Mesenteric fat pad (tissue), 1 donor: ENCODE measurements at places on chromosomes 12 and 14.

DNA sequence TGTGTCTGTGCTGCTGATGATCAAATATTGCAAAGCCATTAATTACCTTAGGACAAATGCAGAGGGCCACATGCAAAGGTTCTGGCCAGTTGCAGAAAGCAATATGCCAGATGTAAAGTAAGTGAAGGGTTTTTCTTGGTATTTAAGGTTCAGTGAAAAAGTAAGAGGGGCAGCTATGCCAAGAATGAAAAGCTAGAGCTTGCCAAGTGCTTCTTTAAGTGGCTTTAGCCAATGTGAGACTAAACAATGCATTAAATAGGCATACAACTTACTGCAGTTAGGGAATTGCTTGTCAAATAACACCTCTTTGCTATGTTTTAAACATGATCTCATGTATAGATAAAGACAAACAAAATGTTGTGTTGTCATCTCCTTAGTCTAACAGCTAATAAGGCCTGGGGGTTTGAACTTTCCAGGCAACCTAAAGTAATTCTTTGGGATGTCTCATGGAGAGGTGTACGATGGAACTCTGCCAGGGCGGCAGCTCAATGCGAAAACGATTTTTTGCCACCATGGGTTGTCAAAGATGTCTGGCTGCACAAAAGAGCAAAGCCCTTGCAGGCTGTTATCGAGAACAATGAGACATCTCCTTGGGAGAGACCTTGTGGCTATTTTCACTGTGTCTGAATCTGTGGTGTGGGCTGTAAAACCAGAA, 12.0 kb downstream of the IGF1 start:
- no peak for DNase-seq

DNA sequence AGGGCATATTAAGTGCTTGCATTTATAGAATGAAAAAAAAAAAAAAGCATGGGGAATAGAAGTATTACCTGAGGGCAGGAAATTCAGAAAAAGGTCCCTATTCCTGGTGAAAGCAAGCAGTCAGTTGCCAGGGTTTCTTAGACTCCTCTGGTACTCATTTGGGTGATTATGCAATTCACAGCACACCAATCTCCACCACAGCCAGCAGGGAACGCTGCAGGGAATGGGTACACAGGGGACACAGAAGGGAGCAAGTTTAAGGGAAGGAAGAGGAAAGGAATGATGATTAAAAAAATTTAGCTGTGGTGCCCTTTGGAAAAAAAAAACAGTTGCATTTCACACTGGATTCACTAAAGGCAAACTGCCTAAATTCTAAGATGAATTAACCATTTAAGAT, 14.2 kb downstream of the BLTP3B start:
- DNase-seq: no peak

- no peak for DNase-seq
Measured at GRCh38 chr12:98868076-98868475, 223.0 kb downstream of the APAF1 start.

- DNase-seq: no peak
Measured at GRCh38 chr12:19981944-19982343, 386.4 kb upstream of the PDE3A start.

DNA sequence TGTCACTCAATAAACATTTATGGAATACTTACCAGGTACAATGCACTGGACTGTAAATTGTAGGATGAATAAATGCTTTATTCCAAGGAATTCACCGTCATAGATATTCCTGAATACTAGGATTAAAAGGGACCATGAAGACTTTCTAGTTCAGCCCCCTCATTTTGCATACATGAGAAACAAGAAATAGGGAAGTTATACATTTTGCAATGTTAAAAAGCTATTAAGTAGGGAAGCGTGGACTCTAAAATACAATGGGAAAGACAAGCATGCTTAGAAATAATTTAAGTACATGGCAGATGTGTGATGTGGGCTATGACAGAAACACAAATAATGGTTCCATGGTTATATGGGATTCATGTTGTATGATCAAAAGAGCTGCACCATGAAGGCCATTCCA, 89.4 kb upstream of the SYT10 start:
- no peak for DNase-seq

DNA sequence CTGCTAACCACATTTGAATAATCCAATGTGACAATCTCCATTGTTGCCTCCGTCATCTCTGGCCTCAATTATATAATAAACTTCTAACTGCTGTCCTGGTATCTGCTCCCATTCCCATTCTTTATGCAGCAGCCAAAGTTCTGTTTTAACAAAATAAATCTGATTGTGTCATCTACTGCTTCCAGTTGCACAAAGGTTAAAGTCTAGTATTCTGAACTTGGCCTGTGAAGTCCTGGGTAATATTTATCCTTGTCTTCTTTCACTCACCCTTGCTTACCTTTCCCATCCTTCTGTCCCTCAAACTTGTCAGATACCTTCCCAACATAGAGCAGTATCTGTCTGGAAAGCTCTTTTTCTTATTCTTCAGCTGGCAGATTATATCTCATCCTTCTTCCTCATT, 19.3 kb upstream of the STRAP start:
- DNase-seq: no peak

DNA sequence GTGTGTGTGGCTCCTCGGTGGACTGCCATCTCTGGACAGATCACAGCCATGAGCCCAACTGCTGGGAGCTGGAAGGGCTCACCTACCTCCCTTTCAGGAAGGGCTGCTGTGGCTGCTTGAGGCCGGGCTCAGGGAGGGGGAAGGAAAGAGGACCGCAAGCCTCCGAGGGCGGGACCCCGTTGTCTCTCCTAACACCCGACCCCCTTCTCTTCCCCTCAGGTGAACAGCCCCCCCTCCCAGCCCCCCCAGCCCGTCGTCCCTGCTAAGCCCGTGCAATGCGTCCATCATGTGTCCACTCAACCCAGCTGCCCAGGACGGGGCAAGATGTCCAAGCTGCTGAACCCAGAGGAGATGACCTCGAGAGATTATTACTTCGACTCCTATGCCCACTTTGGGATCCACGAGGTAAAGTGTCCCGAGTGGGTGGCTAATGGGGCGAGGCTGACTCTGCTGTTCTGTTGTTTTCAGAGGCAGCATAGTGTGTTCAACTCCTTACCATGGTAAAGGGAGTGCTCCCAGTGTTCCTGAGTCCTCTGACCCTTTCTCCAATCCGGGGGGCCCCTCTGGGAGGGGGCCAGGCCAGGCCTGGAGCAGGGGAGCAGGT, 49.5 kb downstream of the PRMT8 start:
- DNase-seq: peak; percentile 49

GRCh38 chr12:111692575-111693210, 6.8 kb downstream of the ACAD10 start:
- DNase-seq: no peak

- DNase-seq: no peak
Measured at GRCh38 chr12:71439613-71440344, at the start of gene LGR5. LGR5 (plus strand) TSS chr12:71439798; CDS start chr12:71440081, 283 bp downstream.

- DNase-seq: peak; percentile 82
Measured at GRCh38 chr14:73726025-73726961, 12.1 kb upstream of the PNMA1 start.

- no peak for DNase-seq
Measured at GRCh38 chr14:92718664-92719063, 29.8 kb downstream of the LGMN start.

GRCh38 chr12:64273527-64274403, 51.7 kb upstream of the KICS2 start:
- no peak for DNase-seq

GRCh38 chr12:113638460-113638775, 166.7 kb upstream of the LHX5 start:
- no peak for DNase-seq

DNA sequence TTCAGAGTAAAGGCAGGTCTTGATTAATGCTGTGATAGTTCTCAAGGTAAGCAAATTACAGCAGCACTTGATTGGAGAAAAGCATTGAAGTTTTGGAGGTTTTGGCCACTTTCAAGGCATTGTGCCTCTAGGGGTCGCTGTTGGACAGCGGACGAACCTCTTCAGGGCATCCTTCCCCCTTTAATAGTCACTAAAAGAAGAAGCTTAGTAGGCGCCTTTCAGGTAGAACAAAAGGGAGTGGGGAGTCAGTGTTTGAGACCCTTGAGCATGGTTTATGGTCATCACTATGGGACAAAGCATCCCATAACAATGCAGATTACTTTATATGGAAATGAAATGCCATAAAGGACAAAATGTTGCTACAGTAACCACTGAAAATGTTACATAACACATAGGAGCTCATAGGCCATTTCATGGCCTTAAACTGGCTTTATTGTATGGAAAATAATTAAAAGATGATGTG, 199.5 kb upstream of the DCN start:
- peak; percentile 88 for DNase-seq

GRCh38 chr12:88141425-88141773, 489 bp downstream of the CEP290 start:
- DNase-seq: no peak

- no peak for DNase-seq
Measured at GRCh38 chr12:107178776-107179175, 85.4 kb upstream of the CRY1 start.

DNA sequence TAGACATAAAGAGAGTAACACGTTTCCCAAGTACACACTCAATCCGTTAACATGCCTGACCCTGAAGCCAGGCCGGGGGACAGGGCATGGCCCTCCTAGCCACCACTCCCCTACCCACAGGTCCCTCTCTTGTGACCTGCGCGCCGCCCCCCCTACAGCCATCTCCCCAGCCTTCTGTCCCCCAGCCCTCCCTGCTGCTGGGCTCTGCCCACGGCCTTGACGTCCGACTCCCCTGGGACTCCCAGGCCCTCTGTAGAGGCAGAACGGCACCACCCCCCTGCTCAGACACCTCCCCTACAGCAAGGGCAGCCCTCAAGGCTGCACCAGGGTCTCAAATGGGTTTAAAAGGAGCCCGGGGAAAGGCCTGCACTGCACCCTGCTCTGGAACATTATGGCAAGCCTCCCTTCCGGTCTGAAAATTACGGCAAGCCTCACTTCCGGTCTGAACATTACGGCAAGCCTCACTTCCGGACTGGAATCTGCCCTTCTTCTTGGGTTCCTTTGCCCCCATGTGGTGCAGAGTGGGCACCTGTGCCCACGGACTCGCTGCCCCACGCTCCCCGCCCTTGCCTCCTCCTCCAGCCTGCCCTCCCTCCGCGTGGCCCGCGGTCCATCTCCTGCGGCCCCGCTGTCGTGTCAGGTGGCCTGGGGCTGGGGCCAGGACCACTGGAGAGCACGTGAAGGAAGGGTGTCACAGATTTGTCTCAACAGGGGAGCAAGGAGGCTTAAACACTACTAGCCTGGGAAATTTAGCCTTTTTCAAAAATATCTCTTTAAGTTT, 77.6 kb downstream of the MOK start:
- no peak for DNase-seq

- DNase-seq: no peak
Measured at GRCh38 chr14:89466484-89466883, 49.5 kb upstream of the FOXN3 start.

DNA sequence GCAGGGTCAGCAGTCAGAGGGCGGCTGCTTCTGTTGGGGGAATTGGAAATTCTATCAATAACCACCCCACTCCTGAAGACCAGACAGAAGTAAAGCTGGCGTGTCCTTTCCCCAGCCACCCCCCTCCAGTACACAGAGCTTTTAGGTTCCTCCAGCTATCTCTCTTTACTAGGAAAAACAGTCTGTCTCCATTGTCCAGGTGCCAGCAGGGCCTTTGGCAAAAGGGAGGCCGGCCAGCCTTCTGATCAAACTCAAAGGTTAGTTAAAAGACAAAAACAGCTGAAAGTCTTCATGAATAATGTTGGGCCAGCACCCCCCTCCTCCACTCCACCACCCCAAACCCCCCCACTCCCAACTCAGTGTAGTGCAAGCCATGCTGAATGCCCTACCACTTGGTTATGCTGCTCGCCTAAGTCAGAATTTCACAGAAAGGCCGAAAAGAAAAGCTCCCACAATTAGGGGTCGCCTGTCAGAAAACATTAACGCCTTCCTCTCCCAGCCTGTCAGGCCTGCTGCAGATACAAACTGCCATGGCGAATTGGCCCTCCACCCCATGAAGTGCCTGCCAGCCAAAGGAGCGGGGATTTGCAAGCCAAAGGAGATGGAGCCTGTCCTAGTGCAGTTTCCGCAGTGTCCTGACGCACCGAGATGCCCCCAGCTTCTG, 8.9 kb downstream of the ASCL1 start:
- DNase-seq: no peak

DNA sequence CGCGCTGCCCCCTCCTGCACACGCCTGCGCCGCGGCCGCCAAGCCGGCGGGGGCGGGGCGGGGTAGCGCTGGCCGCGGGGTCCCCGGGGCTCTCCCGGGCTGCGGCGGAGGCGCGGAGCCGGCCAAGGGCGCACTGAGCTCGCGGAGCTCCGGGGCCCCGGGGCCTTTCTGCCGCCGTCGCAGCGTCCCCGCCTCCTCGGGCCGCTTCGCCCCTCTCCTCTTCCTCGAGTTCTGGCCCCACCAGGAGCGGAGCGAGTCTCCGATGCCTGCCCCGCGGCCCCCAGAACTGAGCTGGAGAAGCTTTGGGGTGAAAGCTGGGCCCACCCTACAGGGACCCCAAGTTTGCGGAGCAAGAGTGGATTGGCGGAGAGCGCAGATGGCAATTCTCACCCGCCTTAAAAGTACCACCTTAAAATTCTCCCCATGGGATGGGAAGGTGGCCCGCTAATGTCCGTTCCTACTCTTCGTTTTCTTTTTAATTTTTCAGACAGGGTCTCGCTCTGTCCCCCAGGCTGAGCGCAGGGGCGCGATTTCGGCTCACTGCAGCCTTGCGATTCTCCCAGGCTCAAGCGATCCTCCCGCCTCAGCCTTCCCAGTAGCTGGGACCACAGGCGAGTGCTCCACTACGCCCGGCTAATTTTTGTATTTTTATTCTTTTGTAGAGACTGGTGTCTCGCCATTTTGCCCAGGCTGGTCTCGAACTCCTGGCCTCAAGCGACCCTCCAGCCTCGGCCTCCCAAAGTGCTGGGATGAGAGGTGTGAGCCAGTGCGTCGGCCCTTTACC, 129.6 kb downstream of the NDUFA12 start:
- DNase-seq: no peak

- no peak for DNase-seq
Measured at GRCh38 chr12:120489018-120489417, 6.9 kb upstream of the DYNLL1 start.

DNA sequence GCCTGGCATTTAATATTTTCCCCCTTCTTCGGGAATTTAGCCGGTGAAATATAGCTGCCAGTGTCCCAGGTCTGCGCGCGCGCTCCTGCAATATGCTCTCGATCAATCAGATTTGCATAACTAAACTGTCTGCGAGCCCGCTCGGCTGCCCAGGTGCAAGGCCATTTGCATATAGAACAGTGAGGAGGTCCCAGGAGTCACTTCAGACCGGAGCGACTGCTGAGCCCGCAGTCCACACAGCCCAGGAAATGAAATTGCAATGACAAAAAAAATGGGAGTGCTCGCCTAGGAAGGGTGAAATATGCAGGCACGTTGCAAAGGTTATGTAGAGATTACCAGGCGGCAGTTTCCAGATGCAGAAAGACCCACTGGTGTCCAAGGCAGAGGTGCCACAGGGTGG, 228.5 kb downstream of the VRK1 start:
- DNase-seq: no peak

DNA sequence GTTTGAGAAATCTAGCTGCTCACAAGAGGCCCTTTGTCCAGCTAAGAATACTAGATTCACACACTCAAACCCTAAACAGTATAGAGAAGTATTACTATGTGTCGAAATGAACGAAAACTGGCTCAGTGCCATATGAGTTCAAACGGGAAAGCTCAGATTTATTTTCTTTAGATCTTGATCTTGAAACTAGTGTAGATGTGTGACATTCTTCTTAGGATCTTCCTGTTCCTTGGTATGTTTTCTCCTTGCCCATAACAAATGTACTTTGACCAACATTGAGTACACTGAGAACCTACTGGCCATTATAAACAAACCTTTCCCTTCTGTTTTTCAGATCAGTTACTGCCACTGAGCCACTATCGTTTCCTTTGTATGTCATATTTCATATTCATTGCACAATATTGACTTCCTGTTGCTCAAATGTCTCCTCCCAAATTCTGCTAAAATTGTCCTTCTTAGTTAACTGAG, 21.3 kb downstream of the MYBPC1 start:
- no peak for DNase-seq

- DNase-seq: no peak
Measured at GRCh38 chr12:50220363-50220995, 53.3 kb upstream of the CERS5 start.
